Dermis microvascular lymphatic vessel endothelial cell (primary cell): ENCODE measurements at places on chromosomes 12 and 14. TPM values are rescaled to one million over a fixed set of nuclear protein-coding genes. Genes with fewer than 3 reads are reported as not detected.

- no peak for DNase-seq
These were observed at the start of gene ASPG for GRCh38 chr14:104085032-104085888. Gene ASPG, plus strand, starts transcription at chr14:104085700. Its CDS starts 71 bp downstream, at chr14:104085771.

DNA sequence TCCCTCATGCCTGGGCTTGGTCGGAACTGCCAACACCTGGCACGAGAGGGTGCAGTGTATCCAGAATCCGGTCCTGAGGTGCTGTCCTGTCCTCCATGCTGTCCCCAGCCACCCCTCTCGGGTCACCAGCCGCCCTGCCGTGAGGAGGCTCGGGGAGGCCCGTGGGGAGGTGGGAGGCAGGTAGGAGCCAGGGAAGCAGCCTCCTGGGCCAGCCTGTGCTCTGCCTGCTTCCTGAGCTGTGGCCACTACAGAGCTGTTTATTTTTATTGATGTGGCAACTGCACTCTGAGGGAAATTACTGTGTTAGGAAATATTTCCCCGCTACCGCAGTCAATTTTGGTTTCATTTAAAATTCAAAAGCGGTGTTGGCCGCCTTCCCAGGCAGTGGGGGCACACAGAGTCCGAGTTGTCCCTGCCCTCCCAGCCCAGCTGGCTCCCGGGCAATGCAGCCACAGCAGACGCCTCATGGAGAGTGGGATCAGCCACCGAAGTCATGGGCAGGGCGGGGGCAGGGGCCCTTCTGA lies 18.3 kb downstream of the NOC4L start:
- DNase-seq: peak; percentile 46

- no peak for DNase-seq
These were observed 18.1 kb downstream of the BCL11B start for GRCh38 chr14:99253890-99254289.

DNA sequence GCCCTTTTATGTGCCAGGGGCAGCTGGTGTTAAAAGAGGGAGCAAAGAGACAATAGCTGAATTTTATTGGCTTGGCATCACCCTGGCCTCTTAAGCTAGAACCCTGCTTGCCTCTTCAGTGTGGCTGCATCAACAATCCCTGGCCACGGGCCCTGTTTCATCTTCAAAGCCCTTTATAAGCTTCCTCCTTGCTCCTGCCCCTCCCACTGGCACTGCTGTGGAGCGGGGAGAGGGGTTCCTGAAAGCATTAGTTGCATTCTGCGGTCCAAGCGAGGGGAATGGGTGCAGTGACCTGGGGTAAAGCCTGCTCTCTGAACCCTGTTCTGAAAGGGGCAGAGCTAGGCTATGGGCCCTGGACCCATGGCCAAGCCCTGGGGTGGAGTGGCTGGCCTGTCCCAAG lies 220 bp upstream of the KRT83 start:
- no peak for DNase-seq

Gene DICER1
- total RNA-seq: 24.8 and 27.8 TPM in 2 replicates

DNA sequence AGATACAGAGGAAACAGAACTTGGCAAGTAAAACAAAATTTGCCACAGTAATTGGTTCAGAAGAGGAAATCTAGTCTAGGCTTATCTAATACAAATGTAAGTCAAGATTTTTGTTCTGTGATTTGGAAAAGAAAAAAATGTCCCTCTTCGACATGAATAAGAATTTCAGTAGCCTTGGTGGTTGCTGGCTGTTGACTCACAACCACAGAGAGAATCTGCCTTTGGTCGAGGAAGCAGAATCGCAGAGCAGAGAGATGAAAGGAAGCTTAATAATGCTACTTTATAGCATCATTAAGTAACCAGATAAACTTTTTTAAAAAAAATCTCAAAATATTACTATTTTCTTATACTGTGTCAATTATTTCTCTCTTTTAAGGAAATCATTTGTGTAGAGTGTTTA lies 1096.6 kb downstream of the FLRT2 start:
- no peak for DNase-seq

Gene SLCO1C1
- not detected in 2 replicates for total RNA-seq

GRCh38 chr12:29220632-29221336 lies 71.7 kb downstream of the FAR2 start:
- no peak for DNase-seq

DNA sequence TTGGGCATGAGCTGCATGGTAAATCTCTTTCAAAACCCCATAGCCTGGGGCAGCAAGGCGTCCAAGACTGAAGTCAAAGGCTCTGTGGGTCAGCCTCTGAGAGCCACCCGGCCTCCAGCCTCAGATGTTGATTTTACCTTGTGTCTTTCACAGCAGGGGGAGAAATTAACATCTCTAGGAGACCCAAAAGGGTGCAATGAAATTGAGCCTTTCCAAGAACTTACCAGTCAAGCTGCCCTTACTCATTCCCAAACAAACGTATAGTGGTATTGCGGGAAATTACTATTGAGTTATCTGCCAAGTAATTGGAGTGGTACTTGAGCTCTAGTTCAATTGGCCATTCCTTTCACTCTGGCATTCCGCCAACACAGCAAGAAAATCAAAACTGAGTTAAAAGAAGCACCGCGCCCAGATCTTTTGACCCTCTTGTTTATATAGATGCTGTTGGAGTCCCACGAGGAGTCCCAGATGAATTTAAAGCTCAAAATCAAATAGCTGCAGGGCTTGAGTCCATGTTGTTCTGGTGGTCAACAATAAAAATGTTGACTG lies 380.7 kb upstream of the SYT1 start:
- DNase-seq: no peak

Gene SLC17A8
- not detected in 2 replicates for total RNA-seq

DNA sequence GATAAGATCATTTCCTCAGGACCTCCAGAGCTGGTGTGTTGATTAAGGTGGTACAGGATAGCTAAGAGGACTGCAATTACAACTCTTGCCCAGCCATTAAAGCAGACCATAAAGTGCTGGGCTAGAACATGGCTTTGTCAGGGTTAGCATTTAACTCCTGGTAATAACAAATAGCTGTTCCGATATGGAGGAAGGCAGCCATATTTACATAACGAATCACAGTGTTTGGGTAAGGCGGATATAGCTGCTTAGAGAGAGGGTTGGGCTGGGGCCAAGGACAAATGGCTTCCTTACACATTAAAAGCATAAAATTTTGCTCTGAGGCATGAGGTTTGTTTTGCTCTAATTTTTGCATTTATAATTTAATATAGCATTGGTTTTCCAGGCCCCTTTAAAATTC lies 297.7 kb upstream of the DDHD1 start:
- DNase-seq: no peak

GRCh38 chr14:75636100-75636692 lies 24.5 kb downstream of the ERG28 start:
- no peak for DNase-seq

Gene ASB2
- not detected in 2 replicates for total RNA-seq

Gene PAX9
- total RNA-seq: not detected in 2 replicates

Gene SVOP
- not detected in 2 replicates for total RNA-seq

GRCh38 chr12:8891976-8892375 lies 22.3 kb upstream of the PHC1 start:
- no peak for DNase-seq

DNA sequence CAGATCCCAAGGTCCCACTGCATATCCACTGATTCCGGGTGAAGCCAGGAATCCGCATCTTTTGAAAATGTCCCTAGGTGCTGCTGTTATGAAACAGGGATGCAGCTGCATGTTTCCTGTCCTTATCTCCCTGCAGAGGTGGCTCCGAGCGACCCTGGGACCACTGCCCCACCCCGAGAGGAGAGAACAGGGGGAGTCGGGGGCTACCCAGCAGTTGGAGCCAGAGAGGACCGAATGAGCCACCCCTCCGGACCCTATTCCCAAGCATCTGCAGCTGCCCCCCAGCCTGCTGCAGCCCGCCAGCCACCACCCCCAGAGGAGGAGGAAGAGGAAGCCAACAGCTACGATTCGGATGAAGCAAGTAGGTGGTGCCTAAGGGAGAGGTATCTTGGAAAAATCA lies 30.3 kb upstream of the OAS1 start:
- no peak for DNase-seq

- DNase-seq: no peak
These were observed 319 bp downstream of the GALNT6 start for GRCh38 chr12:51390891-51391282.

Gene FAM90A1
- not detected in 2 replicates for total RNA-seq

Gene SLCO1A2
- 0.26 TPM in 1 of 2 replicates, not detected in the other for total RNA-seq

DNA sequence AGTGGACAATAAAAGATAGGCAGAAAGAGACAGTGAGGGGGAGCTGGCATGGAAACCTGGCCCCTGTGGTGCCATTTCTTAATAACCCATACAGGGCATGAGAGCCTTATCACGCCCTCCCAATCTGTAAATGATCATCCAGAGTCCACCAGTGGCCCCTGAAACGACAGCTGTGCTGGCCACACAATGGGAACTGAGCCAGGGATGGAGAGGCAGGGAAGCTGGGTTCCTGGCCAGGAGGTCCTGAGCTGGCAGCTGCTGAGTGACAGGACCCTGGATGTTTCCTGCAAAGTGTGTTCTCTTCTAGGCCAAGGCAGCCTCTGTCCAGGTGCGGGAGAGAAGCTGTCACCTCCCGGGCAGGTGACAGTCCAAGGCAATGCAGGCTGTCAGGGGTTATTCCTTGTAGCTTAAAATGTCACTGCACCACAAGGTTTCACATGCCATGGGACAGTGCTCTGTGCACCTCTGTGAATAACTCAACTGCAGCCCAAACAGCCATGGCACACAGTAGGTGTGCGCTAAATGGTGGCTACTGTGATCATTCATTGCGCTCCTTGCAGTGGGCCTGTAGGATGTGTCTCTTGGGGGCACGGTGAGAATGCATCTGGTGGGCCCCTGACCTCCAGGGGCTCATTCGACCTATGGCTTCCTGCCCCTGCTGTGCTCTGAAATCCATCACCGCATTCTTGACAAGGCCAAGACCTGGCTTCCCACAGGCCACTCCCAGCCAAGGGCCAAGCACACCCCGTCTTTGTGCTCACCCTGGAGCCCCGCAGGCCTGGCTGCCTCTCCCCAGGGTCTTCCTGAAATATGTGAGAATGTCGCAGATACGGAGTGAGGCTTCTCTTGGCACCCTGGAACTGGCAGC lies 46.3 kb upstream of the BCL11B start:
- no peak for DNase-seq

DNA sequence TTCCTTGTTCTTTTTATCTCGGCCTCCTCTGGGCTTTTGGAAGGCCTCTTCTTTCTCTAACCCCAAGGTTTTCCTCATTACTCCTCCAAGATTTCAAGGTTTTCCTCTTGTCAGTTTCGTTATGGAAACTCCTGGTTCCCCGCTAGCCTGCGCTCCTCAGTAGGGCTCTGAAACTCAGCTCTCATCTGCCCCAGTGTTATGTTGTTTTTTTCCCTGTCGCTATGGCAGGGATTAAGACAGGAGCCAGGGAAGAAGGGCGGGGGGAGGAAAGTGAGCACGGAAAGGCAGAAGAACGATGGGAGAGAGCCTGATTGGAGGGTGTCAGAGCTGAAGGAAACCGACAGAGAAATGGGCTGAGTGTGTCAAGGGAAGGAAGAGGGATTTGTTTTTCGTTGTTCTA lies 26.5 kb upstream of the JDP2 start:
- DNase-seq: no peak

DNA sequence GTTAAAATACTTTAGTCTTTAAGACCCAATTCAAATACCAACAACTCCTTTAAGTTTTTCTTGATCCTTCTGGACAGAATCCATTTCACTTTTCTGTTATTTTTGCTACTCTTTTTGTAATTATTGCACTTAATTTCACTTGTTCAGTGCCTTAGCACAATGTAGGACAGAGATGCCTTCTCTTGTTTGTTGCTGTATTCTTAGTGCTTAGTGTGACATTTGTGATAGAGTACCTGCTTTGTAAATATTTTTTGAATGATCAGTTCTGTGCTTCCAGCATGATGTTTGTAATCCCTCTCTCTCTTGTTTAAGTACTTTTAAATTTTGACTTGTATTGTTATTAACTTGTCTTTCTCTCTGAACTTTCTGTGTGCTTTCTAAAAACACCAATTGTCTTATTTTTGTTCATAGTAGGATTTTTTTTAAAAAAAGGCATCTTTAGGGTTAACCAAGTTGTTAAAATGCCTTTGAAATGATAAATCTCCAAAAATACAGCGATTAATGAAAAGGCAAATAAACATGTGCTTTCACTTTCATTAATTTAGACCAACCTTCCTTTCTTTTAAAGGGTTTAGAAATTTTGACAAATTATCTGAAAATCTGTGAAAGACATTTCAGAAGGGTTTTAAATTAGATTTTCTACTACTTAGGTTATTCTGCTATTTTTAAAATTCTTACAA lies 11.9 kb downstream of the NAA30 start:
- no peak for DNase-seq

DNA sequence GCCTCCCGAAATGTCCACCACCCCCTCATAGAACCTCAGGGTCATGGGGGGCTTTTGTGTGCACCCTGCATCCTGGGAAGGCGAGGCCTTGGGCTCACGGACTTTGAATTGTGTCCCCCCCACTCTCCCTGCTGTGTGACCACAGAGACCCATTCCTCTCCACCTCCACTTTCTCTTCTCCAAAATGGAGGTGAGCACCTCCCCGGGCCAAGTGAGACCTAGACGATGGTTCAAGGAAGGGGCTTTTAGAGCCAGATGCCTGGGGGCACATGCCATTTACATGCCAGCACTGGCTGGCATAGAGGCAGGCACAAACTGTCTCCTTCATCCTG lies 33.5 kb downstream of the CYP46A1 start:
- no peak for DNase-seq

Gene ACVRL1
- 313 and 416 TPM in 2 replicates for total RNA-seq

Gene ANO4
- 1.5 and 1.7 TPM in 2 replicates for total RNA-seq

Gene KLRG1
- 0.51 and 0.63 TPM in 2 replicates for total RNA-seq

- DNase-seq: no peak
These were observed 51.2 kb downstream of the DRAM1 start for GRCh38 chr12:101928556-101928955.

Gene ISM2
- total RNA-seq: under 0.01 TPM in 2 replicates

Gene TIMM9
- total RNA-seq: 15.7 and 17.7 TPM in 2 replicates

Gene TNFRSF1A
- total RNA-seq: 41.7 and 71.4 TPM in 2 replicates

DNA sequence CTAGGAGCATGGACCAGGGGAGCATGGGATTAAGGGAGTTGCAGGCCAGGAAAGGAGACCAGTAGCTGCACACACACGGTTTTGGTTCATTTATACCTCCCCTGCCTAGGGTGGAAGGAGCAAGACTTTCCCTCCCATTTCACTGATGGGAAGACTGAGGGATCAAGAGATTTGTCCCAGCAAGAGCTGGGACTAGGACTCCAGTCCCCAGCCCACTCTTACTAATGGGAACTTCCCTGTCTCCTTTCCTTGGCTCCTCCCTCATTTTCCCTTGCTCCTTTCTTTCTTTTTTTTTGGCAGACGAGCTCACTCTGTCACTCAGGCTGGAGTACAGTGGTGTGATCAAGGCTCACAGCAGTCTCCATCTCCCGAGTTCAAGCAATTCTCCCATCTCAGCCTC lies 13.0 kb downstream of the SCNN1A start:
- no peak for DNase-seq

DNA sequence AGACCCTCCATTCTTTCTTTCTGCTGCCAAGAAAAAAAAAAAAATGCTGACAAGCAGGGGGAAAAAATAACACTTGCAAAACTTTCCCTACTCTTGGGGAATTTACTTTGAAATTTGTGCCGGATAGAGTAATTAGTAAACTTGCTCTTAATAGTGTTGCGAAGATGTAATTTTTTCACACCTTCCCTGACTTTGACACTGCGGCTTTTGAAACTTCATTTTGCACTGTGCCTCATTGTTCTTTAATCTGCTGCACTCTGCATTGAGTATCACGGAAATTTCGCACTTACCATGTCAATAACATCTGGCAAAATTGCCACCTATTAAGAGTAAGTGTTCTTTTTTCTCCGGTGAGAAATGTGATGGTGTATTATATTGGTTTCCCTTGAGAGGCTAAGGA lies 596.1 kb downstream of the VRK1 start:
- DNase-seq: no peak

Gene DAO
- total RNA-seq: not detected in 2 replicates
